ENCODE measurements at places on chromosomes 7 and 10. TPM values are rescaled to one million over a fixed set of nuclear protein-coding genes. Genes with fewer than 3 reads are reported as not detected.

Gene GTF2I
- 391 TPM for total RNA-seq

Gene SEMA4G
- total RNA-seq: 46.9 TPM

Gene PLXDC2
- total RNA-seq: 3.9 TPM

Gene PILRB
- 62.6 TPM for total RNA-seq

Gene UCMA
- not detected for total RNA-seq

Gene KIF11
- 7.2 TPM for total RNA-seq

- DNase-seq: no peak
Observed at GRCh38 chr7:128206747-128207500, 34.2 kb upstream of the LEP start.

GRCh38 chr10:5840314-5841307 lies 27.4 kb upstream of the GDI2 start:
- peak; percentile 23 for DNase-seq

DNA sequence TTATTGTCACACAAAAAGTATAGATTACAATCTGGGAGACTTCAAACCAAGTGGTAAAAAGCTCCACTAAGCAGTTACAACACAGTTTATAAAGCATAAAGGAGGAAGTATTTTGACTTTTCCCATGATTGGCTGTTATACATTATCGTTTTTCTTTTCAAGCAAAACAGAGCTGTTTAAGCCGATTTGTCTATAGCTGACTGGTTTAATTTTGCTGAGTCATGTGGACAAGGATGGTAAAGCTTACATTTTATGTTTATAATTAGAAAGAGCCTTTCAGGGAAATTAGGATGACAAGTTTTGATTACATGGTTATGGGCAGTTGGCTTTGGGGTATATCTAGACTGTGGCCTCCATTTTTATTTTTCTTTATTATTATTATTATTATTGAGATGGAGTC lies 152.5 kb upstream of the STK17A start:
- DNase-seq: no peak

- DNase-seq: no peak
Observed at GRCh38 chr10:47173929-47174442, 126.0 kb upstream of the GDF10 start.

DNA sequence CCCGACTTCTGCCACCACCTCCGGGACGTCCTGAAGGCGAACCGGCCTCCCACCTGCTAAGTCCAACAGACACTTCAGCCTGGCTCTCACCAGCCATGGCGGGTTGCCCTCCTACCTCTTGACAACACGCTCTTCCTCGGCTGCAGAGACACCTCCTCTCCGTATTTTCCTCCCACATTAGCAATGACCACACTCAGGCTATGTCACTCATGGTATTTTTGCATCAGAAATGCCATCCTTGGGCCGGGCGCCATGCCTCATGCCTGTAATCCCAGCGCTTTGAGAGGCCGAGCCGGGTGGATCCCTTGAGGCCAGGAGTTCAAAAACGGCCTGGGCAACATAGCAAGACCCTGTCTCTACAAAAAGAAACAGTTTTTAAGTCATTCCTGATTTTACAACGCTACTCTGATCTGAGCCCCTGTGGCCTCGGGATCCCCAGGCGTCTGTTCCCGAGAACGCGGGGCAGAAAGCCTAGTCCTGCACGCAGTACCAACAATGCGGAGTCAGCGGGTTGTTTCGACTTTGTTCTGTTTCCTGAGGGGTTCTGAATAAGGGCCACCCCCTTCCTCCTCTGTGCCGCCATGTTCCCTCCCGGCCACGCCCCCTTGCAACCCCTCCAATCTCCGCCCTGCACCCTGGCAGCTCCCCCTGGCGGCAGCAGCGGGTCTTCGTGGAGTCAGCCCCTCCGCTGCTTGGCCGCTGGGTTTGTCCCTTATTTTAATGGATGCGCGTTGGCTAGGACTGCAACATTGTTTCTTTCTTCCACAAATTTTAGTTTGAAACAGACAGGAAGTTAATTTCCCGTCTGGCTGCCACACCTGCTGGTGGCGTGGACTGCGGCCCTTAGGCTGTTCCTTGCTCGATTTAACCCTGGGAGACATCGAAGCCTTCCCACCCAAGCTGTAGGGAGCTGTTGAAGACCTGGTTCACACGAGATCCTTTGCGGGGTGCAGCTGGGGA lies 9.7 kb upstream of the ZFAND2A start:
- DNase-seq: peak; percentile 94

- no peak for DNase-seq
Observed at GRCh38 chr7:152051968-152052367, 26.5 kb downstream of the GALNT11 start.
